ENCODE measurements at places on chromosomes 16 and 17. TPM values are rescaled to one million over a fixed set of nuclear protein-coding genes. Genes with fewer than 3 reads are reported as not detected.

DNA sequence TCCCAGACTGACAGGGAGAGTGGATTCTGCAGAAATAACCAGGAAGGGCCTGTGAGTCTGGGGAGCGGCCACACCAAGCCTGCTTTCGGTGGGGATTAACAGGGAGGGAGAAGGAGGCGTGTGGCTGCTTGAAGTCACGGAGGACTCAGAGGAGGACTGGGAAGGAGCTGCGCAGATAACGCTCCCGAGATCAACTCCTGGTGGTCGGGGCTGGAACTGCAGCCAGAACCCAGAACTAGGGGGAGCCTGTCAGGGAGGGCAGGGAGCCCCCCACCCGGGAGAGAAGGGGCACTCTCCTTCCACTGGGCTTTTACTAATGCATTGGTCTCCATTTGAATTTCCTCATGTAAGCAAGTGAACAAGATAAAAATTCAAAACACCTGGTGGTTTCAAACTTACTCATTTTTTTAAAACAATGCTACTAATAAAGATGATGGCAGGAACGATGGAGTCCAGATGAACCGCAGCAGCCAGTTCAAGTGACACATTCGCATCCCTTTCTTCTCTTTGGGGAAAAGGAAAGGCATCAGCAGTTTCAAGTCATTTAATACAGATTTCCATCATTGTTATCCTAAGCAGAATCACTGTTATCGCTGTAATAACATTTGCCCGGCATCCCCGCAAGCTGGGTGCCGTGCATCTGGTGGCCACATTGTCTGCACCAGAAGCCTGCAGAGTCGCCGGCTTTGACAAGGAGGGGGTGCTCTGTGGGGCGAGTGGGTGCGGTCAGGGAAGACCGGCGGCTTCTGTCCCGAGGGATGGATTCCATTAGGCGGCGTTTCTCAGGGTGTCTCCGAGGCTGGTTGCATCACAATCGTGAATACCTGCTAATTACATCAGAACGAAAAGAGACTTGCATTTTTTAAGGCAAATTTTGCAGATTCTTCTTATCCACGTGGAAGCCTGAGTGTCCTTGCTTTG lies 183.0 kb downstream of the FOXL1 start:
- DNase-seq: no peak

- DNase-seq: no peak
Observed at GRCh38 chr17:68455901-68456338, 1.4 kb downstream of the WIPI1 start.

DNA sequence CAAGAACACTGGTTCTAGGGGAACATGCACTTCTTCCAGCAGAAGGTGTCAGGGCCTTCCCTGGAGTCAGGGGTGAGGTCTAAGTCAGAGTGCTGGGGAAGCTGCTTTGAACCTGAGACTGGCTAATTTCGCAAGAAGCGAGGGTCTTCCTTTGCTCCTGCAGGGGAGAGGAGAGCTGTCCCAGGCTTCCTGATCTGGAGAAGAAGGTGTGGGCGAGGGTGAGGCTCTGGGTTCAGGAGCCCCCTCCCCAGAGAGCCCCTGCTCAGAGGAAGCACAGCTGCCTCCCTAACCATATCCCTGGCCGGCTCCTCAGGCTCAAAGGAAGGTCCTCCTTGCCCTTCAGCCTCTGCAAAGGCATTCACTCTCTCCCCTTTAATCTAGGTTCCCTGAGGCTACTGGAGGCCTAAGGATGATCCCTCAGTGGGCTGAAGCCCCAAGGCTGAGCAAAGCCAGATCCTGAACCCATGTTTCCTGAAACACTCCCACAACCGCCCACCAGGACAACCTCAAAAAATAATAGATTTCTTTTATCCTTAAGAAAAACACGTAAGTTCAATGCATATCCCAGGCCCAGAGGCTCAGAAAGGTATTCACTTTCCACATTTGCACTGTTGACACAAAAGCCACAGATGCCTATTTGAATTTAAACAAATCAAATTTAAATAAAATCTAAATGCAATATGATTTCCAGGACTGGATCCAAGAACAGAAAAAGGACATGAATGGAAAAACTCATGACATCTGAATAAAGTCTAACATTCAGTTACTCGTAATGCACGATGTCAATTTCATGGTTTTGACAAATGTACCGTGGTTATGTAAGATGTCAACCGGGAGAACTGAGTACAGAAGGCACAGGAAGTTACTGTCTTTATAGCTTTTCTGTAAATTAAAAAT lies 71.5 kb upstream of the RCVRN start:
- no peak for DNase-seq

DNA sequence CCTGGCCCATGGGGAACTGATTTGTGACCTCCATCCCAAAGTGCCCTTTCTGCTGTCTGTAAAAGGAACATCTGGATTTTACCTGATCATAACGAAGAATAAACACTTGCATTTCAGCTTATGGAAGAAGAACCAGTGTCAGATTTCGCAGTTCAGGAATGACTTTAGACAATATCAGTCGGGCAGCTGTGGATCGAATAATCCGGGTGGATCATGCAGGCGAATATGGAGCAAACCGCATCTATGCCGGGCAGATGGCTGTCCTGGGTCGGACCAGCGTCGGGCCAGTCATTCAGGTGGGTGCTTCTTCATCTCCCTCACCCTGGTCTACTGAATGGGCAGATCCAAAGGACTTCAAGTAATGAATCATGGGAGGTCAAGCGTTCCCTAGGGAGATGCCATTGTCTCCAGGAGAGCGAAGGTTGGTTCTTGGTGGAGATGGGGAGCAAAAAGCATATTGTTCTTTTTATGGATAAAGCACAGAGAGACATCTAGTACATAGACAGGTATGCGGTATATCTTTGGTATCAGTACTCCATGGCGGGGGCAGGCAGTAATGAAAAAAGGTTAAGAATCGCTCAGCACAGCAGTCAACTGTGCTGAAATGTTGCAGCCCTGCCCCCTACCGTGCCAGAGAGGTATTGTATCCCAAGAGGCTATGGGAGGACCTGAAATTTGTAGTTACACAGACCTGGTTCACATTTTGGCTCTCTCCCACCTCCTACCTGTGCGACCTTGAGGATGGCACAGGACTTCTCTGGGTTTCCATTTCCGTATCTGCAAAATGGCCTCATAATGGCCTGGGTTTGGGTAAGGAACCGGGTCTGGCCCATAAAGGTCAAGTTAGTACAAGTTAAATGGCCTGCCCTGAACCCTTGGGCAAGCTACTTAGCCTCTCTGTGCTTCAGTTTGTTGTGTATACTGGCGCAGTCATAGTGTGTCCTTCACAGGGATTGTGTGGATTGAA lies 4.7 kb downstream of the COQ7 start:
- DNase-seq: peak; percentile 31

DNA sequence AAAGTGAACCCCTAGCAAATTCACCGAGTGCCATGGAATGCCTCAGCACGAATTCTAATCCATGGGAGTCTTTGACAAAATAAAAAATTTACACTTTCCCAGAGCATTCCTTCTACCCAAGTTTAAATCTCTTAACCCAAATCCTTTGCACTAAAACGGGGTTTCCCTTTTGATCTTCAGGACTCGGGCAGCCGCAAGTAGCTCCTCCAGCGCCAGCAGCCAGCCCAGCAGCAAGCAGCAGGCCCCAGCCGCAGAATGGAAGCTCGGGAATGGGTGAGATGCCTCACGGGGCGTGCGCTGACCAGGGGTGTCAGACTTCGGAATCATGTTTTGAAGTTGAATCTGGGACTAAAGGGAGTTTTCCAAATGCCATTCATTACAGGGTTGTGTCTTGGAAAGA lies 42.4 kb downstream of the RPA1 start:
- no peak for DNase-seq

- DNase-seq: no peak
Observed at GRCh38 chr16:28009586-28010373, 53.7 kb downstream of the GSG1L start.

- no peak for DNase-seq
Observed at GRCh38 chr17:8861495-8862181, 5.8 kb downstream of the PIK3R6 start.

DNA sequence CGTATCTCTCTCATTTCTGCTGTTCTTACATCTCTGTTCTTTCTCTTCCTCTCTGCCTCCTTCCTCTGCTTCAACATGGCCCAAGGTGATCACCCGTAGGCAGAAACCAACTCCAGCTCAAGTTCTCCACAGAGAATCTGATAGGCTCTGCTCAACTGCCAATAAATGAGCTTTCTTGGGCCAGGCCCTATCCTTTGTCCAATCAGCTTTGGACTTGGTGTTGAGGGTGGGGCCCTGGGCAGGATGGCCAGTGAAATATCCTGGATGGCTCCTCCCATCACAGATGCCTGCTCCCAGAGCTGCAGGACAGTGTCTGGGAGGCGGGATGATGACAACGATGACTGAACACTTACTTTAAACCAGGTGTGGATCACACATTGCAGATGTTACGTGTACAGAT lies 17.4 kb upstream of the BRD7 start:
- DNase-seq: peak; percentile 41

- no peak for DNase-seq
Observed at GRCh38 chr16:26791169-26791568, 275.6 kb upstream of the C16orf82 start.

DNA sequence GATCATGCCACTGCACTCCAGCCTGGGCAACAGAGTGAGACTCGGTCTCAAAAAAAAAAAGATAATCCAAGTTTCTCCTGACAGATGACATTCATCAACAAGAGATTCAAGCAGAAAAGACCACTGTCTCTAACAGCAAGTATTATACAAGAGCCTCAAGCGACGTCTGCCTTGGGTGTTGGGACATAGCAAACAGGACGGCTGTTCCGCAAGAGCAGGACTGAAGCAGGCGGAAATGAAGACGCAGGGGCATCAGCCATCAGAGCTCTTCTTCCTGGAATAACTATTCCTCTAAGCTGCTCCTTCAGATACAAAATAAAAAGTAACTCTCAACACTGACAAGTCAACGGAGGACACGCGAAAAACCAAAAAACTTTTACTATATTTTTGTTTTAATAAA lies 54.0 kb downstream of the ANKRD11 start:
- DNase-seq: no peak

GRCh38 chr16:3677994-3678393 lies 23.5 kb downstream of the DNASE1 start:
- no peak for DNase-seq

GRCh38 chr16:85284141-85284817 lies 172.0 kb upstream of the CIBAR2 start:
- DNase-seq: peak; percentile 64

DNA sequence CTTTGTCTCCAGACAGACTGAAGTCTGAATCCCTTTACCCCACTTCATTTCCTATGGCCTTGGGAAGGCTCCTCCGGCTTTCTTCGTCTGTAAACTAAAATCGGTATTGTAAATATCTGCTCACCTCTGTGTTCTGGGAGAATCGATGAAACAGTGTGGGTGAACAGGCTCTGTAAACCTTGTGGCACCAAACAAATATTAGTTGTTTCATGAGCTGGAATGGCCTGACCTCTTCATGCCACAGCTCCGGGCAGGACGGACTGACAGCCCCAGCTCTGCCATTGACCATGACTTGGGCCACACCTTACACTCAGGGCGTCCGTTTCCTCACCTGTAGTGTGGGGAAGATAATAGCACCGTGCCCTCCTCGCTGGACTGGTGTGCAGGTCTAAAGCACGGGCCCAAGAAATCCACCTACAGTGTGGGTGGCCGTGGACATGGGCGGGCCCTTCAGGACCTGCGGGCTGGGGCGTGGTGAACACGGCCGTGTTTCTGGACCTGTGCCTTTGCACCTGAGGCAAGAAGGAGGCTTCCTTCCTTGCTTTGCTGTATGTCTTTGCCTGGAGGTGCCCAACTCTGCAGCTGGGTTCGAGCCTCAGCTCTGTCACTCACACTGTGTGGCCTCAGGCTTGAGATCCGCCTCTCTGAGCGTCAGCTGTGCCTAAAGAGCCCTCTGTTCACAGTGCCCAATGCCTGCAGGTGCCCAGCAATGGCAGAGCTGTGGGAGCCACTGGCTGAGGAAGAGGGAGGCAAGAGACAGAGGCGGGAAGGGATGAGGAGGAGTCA lies 6.1 kb upstream of the OSGIN1 start:
- no peak for DNase-seq

- DNase-seq: peak; percentile 97
Observed at GRCh38 chr17:68694791-68695485, 93.8 kb upstream of the FAM20A start.

- no peak for DNase-seq
Observed at GRCh38 chr17:80586846-80587228, 42.2 kb downstream of the RPTOR start.

DNA sequence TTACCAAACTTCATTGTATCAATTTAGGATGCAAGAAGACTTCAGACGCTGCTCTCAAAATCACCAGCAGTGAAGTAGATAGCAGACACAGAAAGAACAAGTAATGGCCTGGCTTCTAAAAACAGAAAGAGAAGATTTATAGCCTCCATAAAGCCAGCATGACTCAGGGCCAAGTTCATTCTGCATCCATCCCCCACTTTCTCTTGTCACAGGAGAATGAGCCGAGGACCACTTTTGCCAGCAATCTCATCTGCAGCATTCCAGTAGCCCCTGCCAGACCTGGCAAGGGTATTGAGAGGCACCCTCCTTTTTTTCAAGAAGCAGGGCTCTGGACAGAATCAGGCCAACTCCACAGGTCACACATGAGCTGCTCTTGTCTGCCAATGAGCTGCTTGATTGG lies 355.4 kb upstream of the SOX9 start:
- no peak for DNase-seq

DNA sequence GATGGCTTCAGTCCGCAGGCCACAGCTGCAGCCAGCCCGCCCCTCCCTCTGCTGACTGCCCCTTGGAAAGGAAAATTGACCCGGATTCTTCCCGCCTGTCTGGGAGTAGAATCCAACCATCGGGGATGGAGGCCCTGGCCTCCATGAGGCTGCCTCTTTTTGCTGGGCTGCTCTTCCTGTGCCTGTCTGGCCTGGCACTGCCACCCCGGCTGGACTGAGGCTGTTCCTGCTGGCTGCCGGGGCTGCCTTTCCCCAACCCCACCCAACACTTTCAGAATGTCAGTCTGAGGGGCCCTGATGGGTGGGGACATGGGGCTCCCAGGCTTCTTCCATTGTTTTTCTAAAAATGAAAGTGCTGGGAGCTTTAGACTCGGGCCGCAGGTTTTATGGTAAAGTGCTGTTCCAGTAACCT lies 7.3 kb downstream of the BAHCC1 start:
- DNase-seq: no peak

GRCh38 chr16:13049688-13050087 lies 148.3 kb downstream of the SHISA9 start:
- DNase-seq: no peak

GRCh38 chr16:9300252-9300651 lies 208.8 kb downstream of the HAPSTR1 start:
- DNase-seq: no peak

- DNase-seq: peak; percentile 58
Observed at GRCh38 chr17:78962345-78962983, 17.3 kb downstream of the LGALS3BP start.

- DNase-seq: no peak
Observed at GRCh38 chr17:12814718-12815117, 25.4 kb downstream of the ARHGAP44 start.

Gene CES2
- total RNA-seq: 25.7 TPM

Gene CX3CL1
- 0.69 TPM for total RNA-seq

Gene ABCA6
- total RNA-seq: not detected

Gene NUDT16L1
- 23.6 TPM for total RNA-seq

Gene LHX1
- total RNA-seq: 0.43 TPM

Gene GPR142
- total RNA-seq: not detected

Measured in SJCRH30 (cell line).